Caki2 (cell line): ENCODE measurements at places on chromosomes 1 and 21.

DNA sequence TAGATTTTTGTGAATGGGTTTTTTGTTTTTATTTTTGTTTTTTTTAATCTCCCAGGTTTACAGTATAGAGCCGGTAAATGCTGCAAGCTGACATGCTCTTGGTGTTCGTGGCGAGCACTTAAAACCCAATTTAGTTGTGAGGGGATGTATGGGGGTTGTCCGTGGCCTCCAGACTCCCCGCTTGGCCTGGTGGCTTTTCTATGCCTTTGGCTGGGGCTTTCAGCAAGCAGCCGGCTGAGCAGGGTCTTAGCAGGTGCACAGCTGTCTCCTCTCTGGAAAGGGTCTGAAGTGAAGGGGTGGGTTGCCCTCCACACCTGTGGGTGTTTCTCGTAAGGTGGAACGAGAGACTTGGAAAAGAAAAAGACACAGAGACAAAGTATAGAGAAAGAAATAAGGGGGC, 31.0 kb upstream of the EFHD2 start:
- DNase-seq: no peak

DNA sequence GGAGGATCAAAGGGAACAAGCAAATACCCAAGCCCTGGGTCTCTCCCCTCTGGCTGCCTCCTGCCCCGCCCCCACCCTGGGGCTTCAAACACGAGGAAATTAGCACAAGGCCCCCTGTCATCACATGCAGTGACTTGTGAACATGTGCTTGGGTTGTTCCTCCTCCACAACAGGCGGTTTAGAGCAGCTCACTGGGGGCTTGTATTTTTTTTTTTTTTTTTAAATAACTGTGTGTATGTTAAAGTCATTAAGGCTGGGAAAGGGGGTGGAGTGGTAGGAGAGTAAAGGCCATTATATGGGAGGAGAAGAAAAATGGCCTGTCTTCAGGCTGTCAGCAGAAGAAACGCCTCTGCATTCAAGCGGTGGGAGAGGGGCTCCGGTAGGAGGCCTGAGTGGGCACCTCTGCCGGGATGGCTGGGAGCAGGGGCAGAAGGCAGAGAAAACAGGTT, 64.2 kb downstream of the PLXNA2 start:
- no peak for DNase-seq

DNA sequence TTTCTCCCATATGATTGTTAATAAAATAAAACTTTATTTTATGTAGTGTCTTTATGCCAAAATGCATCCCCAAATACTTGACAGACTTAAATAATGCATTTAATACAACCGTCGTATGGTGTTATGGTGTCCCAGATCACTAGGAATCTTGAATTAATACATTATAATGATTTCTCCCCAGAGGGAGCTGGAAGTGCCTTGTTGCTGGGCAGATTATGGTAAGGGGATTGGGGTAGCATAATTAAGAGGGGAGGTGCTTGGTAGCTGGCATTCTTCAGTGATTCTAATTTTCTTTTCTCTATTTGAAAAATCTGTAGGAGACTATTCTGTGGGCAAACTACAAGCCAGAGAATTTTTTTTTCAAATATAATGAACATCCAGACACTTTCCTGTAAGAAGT, 1043.7 kb downstream of the ADGRL2 start:
- DNase-seq: no peak

DNA sequence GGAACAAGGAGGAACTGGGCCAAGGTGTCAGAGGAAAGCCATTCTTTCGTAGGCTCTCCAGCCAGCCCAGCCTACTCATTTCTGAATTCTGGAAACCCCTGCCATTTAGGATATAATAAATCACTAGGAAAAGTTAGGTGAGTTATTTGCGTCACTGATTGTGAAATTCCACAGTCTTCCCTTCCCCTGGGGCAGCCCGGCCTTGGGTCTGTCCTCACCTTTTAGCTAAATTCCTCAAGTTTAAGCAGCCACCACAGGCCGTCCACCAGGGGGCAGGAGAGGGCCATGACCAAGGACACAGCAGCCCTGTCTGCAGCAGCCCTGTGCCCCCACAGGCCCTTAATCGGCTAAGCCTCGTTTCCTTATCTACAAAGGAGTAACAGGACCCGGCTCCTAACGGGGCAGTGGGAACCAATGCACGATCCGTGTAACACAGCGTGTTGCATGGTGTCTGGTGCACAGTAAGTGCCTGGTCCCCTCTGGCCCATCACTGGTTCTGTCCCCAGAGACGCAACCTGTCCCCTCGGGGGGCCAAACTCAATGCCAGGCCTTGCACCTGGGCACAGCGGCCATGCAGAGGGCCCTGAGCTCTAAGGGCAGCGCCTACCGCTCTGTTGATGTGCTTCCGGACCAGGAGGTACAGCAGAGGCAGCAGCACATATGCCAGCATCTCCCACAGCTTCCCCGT, 18.1 kb downstream of the GPR157 start:
- DNase-seq: peak; percentile 88

- DNase-seq: no peak
These were observed 67.2 kb downstream of the SYDE2 start for GRCh38 chr1:85133565-85134159.

- DNase-seq: no peak
These were observed 2.6 kb downstream of the USP24 start for GRCh38 chr1:55212349-55213150.

- no peak for DNase-seq
These were observed 15.7 kb downstream of the EPHX1 start for GRCh38 chr1:225825607-225826007.

DNA sequence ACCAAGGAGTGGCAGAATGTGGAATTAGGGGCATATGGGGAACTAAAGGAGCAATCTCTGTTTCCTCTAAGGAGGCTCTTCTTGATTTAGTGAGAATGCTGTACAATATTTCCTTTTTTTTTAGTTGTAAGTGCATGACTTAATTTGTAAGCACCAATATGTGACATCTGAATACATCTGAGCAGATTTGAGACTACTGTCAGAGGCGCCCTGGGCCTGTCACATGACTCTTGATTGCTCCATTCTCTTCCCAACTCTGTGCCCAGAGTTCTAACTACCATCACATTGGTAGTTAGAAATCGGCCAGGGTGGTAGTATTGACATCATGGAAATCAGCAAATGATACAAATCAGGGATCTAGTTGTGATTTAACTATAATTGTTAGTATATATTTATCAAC, 110.1 kb upstream of the LMO4 start:
- no peak for DNase-seq

DNA sequence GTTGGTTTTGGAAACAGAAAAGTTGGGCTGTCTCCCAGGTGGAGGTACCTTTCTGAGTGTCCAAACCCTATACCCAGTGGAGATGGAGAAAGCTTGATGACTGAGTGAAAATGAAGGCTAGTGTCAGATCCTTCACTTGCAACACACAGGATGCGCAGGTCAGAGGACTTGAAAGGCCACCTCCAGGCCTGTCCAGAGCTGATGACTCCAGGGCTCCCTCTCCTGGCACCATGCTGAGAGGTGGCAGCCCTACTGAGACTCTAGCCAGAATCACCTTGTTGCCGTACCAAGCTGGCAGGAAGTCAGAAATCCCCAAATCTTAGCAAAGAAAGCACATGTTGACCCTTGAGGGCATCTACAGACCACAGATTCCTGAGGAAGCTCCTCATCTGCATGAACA, 16.4 kb downstream of the KNCN start:
- DNase-seq: no peak
